HS-27A (cell line): ENCODE measurements at places on chromosomes 2 and 18.

- DNase-seq: no peak
Observed at GRCh38 chr2:191041418-191042161, 27.6 kb upstream of the STAT1 start.

DNA sequence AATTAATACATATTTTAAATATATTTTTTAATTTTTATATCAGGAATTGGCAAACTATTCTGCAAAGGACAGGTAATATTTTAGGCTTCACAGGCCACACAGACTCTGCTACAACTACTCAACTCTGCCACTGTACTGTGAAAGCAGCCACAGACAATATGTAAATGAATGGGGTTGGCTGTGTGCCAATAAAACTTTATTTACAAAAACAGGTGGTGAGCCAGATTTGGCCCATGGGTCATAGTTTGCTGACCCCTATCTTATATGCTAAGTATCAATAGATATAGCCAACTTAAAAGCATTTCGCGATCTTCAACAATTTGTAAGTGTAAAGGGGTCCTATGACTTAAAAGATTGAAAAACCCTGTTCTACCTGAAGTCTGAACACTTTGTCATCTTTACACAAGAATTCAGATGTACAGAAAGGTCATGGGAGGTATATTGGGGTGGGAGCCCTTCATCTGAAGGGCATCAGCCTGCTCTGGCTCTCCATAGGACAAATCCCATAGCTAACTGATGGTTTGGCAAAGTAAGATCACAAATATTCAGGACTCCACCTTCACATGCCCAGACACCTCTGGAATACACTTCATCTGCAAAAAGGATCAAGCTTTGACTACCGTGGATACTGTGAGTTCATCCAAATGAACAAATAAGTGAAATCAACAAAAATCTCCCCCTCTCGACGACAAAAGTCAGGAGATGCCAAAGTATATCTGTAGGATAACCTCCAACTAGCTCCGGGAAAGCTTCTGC is 65.9 kb downstream of the C1D start:
- DNase-seq: no peak

- no peak for DNase-seq
Observed at GRCh38 chr2:23220513-23221094, 164.4 kb upstream of the KLHL29 start.

GRCh38 chr2:146312899-146313298 is 1531.9 kb upstream of the ACVR2A start:
- DNase-seq: peak; percentile 27

DNA sequence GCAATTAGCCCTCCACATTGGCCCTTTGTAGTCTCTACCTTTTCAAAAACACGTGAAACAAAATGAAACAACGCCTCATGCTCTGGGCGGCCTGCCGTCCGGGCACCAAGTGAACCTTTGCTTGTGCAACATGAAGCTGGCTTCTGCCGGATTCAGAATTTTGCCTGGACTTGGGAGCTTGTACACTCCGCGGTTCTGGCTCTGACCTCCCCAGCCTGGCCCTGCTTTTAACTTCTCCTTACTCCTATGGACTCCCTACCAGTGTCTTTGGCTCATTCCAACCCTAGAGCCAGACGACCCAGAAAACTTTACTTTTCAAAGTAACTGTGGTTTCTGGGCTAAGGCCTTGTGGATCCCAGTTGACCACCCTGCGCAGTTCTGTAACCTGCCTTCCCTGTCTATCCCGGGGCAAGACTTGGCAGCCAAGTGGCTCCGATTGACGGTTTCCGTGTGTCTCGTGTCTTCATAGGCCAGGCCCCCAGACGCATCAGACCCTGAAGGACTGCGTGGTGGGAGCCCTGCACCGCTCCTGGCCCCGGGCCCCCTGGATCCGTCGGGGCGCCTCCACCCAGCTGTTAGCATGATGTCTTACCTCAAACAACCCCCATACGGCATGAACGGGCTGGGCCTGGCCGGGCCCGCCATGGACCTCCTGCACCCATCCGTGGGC is 1.9 kb downstream of the OTX1 start:
- DNase-seq: no peak

- DNase-seq: no peak
Observed at GRCh38 chr2:122145856-122146255, 390.4 kb downstream of the TSN start.

- DNase-seq: no peak
Observed at GRCh38 chr2:117983040-117983439, 30.8 kb downstream of the CCDC93 start.

GRCh38 chr2:220789961-220790360 is 782.1 kb downstream of the EPHA4 start:
- DNase-seq: no peak

GRCh38 chr2:26017464-26018183 is 16.3 kb upstream of the RAB10 start:
- no peak for DNase-seq

DNA sequence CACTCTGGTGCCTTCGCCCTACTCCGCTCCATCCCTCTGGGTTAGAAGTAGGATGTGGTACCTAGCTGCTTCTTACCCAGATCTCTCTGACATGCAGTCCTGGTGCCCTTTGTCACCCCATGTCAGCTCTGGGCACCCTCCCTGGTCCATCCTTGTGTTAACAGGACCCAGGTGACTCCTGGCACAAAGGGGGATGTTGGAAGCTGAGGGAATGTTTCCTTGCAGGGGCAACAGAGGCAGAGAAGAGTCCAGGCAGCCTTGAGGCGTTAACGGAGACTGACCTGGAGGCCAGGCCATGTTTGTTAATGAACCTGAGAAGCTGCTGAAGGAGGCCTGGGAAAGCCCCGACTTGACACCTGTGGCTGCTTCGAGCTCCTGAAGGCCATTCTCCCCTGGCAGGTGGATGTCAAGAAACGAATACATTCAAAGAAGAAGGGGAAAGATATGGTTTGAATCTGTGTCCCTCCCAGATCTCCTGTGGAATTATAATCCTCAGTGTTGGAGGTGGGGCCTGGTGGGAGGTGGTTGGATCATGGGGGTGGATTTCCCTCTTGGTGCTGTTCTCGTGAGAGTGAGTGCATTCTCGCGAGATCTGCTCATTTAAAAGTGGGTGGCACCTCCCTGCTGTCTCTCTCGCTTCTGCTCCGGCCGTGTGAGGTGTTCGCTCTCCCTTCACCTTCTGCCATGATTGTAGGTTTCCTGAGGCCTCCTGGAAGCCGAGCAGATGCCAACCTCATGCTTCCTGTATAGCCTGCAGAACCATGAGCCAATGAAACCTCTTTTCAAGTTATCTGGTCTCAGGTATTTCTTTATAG is 31.4 kb downstream of the NPPC start:
- DNase-seq: no peak

DNA sequence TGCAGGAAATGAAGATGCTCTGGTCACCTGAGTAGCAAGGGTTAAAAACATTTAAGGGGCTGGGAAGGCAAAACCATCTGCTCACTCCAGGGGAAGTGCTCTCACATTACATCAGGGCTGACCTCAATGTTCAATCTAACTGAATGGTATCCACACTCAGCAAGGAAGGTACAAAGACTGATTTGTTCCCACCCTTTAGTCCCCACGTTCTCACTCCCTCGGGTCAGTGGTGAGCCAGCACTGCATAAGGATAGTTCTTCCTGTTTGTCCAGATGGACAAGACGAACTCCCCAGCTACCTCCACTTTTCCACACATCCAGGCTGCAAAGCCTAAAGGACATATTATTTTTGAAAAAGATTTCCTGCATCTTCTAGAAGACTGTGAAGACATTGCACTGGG is 126.6 kb upstream of the SLC14A2 start:
- no peak for DNase-seq

- DNase-seq: no peak
Observed at GRCh38 chr2:168907940-168908662, 7.0 kb downstream of the G6PC2 start.

- no peak for DNase-seq
Observed at GRCh38 chr18:58254873-58255511, 211.0 kb downstream of the NEDD4L start.

GRCh38 chr2:161972866-161973265 is 101.1 kb downstream of the DPP4 start:
- no peak for DNase-seq

DNA sequence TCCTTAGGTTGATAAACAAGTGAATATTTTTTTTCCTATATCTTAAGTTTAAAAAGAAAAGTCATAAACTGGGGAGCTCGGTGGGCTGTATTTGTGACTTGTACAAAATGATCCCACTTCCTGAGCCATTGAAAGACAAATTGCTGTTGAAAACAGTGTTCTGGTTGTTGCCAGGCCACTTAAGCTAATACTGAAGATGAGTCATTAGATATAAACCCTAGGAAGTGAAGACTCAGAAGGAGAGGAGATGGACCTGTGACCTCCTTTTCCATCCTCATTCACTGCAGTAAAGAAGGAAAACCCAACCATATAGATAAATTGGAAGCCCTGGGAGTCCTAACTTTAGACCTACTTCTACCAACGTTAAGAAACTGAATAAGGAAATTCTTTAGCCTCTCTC is 46.2 kb upstream of the SERPINE2 start:
- peak; percentile 20 for DNase-seq

DNA sequence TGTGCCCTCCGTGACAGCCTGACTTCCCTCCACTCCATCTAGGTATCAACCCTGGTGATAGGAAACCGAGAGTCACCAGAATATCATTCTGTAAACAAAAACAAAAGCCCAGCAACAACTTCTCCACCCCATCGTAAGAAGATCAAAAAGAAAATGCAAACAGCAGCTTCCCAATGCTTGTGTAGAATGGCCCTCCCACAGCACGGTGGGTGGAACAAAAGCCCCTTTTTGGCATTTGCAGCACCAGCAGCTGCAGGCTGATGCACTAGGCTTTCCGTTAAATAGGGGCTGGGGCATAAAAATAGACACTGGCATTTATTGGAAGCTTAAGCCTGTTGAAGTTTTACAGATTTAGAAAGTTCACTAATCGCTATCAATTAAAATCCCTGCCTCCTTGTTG is 513.0 kb downstream of the GALR1 start:
- DNase-seq: no peak
